T-helper 1 cell (primary cell): ENCODE measurements at places on chromosomes 16 and 17.

- no peak for DNase-seq
Observed at GRCh38 chr16:54780266-54780665, 150.4 kb upstream of the IRX5 start.

GRCh38 chr16:50756473-50756872 is 14.6 kb downstream of the CYLD start:
- DNase-seq = no peak

GRCh38 chr17:41178843-41179616 is 1.0 kb upstream of the KRTAP4-2 start:
- no peak for DNase-seq

GRCh38 chr17:30253312-30253711 is 17.8 kb upstream of the SLC6A4 start:
- no peak for DNase-seq

GRCh38 chr16:46757339-46758050 is 9.4 kb upstream of the MYLK3 start:
- no peak for DNase-seq

GRCh38 chr17:14372905-14373613 is 72.2 kb downstream of the HS3ST3B1 start:
- DNase-seq = no peak

- no peak for DNase-seq
Observed at GRCh38 chr17:65311261-65311660, 174.1 kb downstream of the RGS9 start.

DNA sequence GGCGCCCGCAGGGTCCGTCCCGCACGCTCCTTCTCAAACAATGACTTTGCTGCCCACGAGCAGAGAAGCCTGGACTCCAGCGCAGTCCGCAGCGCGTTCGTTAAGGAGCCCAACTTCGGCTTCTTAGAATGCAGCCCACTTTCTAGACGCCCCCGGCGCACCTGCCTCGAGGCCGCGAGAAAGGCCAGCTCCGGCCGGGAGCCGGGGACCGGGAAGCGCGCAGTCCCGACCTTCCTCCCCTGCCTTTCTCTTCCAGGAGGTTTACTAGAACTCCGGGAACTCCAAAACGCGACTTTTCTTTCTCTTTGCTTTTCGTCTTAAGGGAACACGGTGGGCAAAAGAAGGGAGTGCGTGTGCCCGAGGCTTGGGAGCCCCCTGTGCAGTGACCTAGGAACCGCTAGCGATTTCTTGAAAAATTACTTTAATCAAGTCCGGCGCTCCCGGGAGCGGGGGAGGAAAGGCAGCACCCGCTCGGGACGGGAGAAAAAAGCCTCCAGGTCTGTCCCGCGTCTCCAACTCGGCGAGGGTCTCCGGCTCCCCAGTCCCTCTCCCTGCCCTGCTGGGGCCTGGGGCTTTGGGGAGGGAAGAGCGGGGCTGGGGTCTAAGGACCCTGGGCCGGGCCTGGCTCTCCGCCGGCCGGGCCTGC is 2.6 kb downstream of the HNF1B start:
- DNase-seq = no peak

GRCh38 chr16:27722892-27723450 is 173.0 kb downstream of the KATNIP start:
- DNase-seq = no peak

DNA sequence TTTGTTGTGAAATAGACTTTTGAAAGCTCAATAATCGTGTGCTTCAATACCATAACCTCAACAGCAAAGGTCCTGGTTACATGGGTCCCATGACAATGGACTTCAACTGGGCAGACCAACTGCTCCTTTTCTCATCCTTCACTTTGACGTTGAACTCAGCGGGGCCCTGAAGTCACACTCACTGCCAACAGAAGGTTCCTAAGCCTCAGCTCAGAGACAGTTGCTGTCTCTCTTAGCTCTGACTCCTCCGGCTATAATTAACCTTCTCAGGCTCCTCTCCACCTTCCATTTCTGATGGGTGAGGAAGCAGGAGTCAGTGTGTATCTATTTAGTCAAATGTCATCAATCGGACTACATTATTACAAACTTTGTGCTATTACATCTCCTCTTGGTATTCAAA is 23.8 kb downstream of the MPP3 start:
- no peak for DNase-seq

DNA sequence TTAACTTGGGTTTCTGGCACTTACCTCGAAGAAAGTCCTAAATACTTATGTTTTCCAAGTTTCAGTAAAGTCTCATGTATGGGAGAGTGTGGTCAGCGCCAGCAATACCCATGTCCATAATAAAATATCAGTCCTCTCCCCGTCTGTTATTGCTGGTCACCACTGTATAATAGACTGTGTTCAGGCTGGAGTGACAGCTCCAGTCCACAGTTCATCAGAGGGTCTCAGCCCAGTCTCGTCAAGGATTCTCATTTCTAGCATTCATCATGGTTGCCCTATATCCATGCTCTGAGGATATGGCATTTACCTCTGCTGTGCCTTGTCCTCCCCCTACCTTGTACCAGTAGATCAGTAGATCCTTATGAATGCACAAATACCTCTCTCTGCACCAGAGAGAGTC is 384.5 kb downstream of the NPIPA7 start:
- no peak for DNase-seq
